ENCODE measurements at places on chromosomes 1 and 21. TPM values are rescaled to one million over a fixed set of nuclear protein-coding genes. Genes with fewer than 3 reads are reported as not detected.

Gene LMOD1
- total RNA-seq, result under 0.01 TPM

Gene VTCN1
- total RNA-seq, result not detected

Gene FHAD1
- total RNA-seq, result not detected

Gene U2AF1
- total RNA-seq, result 56.7 TPM

Gene SFN
- not detected for total RNA-seq

Gene LRRC38
- total RNA-seq, result not detected

Gene LDLRAD1
- not detected for total RNA-seq

Gene COL24A1
- not detected for total RNA-seq

Gene NPPB
- not detected for total RNA-seq
